ENCODE measurements at places on chromosomes 2 and 18.
A peak's percentile ranks its signal among the peaks of the same experiment; 100 is the strongest.

DNA sequence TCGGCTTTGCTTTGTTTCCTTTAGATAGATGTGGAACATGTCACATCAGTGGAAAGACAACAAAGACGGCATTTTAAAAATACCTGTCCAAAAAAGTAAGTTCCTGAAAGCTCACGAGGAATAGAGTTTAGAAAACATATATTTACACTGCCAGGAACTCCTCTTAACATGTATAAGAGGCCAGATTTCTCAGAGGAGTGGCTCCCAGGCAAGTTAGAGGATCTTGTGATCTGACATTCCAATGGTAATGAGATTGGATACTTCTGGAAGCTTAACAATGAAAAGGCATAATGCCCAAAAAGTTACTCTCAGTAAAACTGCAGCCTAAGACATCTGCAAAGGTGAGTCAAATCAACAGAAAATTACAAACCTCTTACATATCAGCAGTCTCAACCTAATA is 77.1 kb downstream of the CYRIA start:
- no peak overlapping the region for H3K27ac ChIP-seq
- H3K36me3 ChIP-seq, result no peaks in the 10 kb centered on the region
- H3K4me3 ChIP-seq, result no peak overlapping the region
- H3K4me1 ChIP-seq, result no peaks in the 10 kb centered on the region
- H3K27me3 ChIP-seq, result no peaks in the 10 kb centered on the region
- no peak for DNase-seq

GRCh38 chr2:148642891-148643416 is 1.6 kb upstream of the EPC2 start:
- H3K4me1 ChIP-seq, result peaks cover 27% of the 10 kb centered on the region
- no peak overlapping the region for H3K27ac ChIP-seq
- peaks cover 34% of the 10 kb centered on the region for H3K27me3 ChIP-seq
- H3K4me3 ChIP-seq, result no peak overlapping the region

DNA sequence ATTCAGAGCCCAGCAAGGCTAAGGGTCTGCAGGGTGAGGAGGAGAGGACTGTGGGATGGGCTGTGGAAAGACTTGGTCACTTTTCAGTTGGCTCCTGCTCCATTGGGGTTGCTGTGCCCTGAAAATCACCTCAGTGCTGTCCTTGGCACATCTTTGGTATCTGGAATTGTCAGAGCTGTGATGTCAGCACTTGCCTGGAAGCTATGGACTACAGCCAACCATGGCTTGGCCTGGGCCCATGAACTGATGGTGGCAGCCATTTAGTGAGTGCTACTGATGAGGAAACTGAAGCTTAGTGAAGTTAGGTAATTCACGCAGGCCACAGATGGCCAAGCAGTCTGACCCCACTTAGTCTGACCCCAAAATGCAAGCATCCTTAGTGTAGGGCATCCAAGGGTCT is 121.8 kb upstream of the SERPINE2 start:
- no peaks in the 10 kb centered on the region for H3K4me1 ChIP-seq
- no peak overlapping the region for H3K27ac ChIP-seq
- no peak for DNase-seq
- no peak overlapping the region for H3K4me3 ChIP-seq
- no peaks in the 10 kb centered on the region for H3K27me3 ChIP-seq

DNA sequence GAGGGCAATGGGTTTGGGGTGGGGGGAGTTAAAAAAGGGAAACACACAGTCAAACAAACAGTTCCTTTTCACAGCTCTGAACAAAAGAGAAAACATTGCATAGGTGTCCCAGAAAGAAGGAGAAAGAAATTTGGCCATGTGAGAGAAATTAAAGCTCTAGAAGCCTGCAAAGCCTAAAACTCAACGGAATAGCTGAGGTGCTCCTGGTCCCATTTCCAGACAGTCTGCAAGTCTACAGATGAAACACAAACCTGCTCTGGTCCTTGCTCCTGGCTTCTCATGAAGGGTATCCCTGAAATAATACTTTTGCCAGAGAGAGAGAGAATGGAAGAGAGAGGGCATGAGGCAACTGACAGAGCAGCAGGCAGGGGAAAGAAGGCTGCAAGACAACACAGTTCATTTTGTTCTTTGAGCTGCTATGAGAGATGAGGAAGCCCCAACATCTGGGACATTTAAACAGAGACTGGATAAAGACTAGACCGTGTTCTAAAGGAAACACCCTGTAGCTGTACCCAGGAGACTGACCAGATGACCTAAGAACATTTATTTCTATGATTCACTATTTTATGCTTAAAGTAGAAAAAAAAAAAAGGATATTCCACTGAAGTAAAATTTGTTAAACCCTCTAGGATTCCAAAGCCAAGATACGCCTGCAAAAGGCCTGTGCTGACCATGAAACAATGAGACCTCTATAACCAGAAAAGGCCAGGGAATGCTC is 57.3 kb upstream of the CYP26B1 start:
- no peaks in the 10 kb centered on the region for H3K4me1 ChIP-seq
- no peaks in the 10 kb centered on the region for H3K27me3 ChIP-seq
- no peak overlapping the region for H3K27ac ChIP-seq
- H3K4me3 ChIP-seq, result no peak overlapping the region
- no peak for DNase-seq
- no peaks in the 10 kb centered on the region for H3K36me3 ChIP-seq

DNA sequence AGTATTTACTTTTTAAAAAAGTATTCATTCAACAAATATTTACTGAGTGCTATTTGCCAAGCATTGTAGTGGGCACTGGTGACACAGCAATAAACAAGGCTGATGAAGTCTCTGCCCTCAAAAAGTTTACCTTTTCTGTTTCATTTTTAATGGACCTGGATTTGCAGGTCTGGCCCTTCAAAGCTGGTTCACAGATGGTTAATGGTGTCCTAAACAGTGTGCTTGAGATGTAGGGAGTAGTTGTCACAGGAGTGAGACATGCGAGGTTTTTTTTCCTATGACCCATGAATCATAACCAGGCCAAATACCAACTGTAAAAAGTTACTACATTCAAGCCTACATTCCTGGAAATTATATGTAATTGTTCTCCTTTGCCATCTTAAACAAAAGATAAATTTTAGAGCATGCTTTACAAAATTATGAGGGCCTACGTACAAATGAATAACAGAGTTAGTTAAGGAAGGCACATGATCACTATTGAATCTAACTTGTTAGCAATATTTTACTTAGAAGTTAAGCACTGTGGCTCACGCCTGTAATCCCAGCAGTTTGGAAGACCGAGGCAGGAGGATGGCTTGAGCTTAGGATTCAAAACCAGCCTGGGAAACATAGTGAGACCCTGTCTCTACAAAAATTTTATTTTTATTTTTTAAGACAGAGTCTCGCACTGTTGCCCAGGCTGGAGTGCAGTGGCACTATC is 223.9 kb downstream of the MBD5 start:
- no peak overlapping the region for H3K4me3 ChIP-seq
- H3K27me3 ChIP-seq, result no peaks in the 10 kb centered on the region
- H3K27ac ChIP-seq, result no peak overlapping the region
- H3K36me3 ChIP-seq, result no peaks in the 10 kb centered on the region
- no peak for DNase-seq
- H3K4me1 ChIP-seq, result no peaks in the 10 kb centered on the region

DNA sequence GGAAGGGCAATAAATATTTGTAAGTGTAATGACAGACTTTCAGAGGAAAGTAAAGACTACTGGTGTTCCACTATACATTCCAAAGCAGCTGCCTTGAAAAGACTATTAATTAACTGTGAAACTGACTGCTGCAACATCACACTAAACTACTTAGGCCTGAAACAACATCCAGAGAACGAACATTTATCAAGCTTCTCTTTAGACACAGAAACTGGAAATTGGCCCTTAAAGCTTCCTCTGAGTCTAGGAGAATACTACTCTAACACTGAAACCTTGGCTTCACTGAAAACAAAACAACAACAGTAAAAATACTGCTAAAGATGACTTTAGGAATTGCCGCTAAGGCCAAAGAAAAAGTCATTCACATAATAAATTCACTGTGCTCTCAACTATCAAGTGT is 74.6 kb downstream of the ESCO1 start:
- no peak for DNase-seq
- H3K27ac ChIP-seq, result no peak overlapping the region
- H3K4me3 ChIP-seq, result no peak overlapping the region
- H3K27me3 ChIP-seq, result no peaks in the 10 kb centered on the region

GRCh38 chr2:140680862-140681261 is 1450.0 kb downstream of the LRP1B start:
- no peaks in the 10 kb centered on the region for H3K27me3 ChIP-seq
- no peak for DNase-seq
- H3K4me3 ChIP-seq, result no peak overlapping the region
- no peak overlapping the region for H3K27ac ChIP-seq
- no peaks in the 10 kb centered on the region for H3K4me1 ChIP-seq
- H3K36me3 ChIP-seq, result no peaks in the 10 kb centered on the region

GRCh38 chr2:32484937-32485336 is 128.1 kb downstream of the BIRC6 start:
- H3K27ac ChIP-seq, result no peak overlapping the region
- H3K27me3 ChIP-seq, result no peaks in the 10 kb centered on the region
- no peak for DNase-seq
- no peaks in the 10 kb centered on the region for H3K4me1 ChIP-seq
- H3K36me3 ChIP-seq, result peaks cover 83% of the 10 kb centered on the region

GRCh38 chr18:31680433-31680811 is 4.0 kb downstream of the B4GALT6 start:
- no peaks in the 10 kb centered on the region for H3K27me3 ChIP-seq
- no peak for DNase-seq
- no peak overlapping the region for H3K4me3 ChIP-seq

GRCh38 chr2:239716536-239717318 is 308.4 kb downstream of the NDUFA10 start:
- H3K27ac ChIP-seq, result peak overlapping the region; percentile 39
- H3K4me1 ChIP-seq, result peaks cover 13% of the 10 kb centered on the region
- H3K36me3 ChIP-seq, result no peaks in the 10 kb centered on the region
- H3K4me3 ChIP-seq, result no peak overlapping the region
- no peaks in the 10 kb centered on the region for H3K27me3 ChIP-seq
- DNase-seq, result peak; percentile 32

DNA sequence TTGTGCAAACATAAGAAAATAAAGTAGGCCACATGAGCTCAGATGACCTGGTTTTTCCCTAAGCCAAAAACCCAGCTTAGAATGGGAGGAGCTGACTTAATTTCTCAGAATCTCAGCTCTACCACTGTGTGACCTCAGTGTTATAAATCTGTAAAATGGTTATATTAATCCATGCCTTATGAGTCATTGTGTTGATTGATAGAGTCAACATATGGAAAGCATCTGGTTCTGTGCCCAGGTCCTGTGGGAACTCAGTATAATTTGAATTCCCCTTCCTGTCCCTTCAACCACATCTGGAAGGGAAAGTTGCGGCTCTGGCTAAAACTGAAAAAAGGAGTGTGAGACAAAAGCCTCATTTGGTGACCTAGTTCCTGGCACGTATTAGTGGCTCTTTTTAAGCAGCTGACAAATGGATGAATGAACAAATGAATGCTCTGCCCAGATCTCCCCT is 25.7 kb downstream of the TMEM177 start:
- peaks cover 5% of the 10 kb centered on the region for H3K4me1 ChIP-seq
- H3K27ac ChIP-seq, result no peak overlapping the region
- H3K36me3 ChIP-seq, result no peaks in the 10 kb centered on the region
- H3K4me3 ChIP-seq, result no peak overlapping the region
- DNase-seq, result no peak
- no peaks in the 10 kb centered on the region for H3K27me3 ChIP-seq

- DNase-seq, result no peak
- no peaks in the 10 kb centered on the region for H3K4me1 ChIP-seq
- H3K4me3 ChIP-seq, result no peak overlapping the region
Measured at GRCh38 chr18:50340078-50340477, 34.8 kb upstream of the SKA1 start.

DNA sequence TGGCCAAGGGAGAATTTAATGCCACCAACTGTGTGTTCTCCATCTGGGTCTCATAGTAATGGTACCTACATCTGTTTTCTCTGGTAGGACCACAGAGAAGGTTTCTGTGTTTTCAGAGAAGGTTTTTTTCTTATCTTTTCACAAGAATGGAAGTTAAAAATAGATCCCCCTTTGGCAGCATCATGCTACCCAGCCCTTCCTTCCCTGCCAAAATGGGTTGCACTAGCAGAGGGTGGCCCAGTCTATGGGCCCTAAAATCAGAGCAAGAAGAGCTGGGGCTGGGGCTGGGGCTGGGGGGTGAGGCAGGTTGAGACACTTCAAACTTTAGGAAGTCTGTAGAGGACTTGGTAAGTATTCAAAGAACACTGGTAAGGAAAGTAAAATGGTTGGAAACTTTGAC is 44.8 kb upstream of the ZDBF2 start:
- H3K27me3 ChIP-seq, result no peaks in the 10 kb centered on the region
- H3K36me3 ChIP-seq, result no peaks in the 10 kb centered on the region
- DNase-seq, result no peak
- H3K27ac ChIP-seq, result no peak overlapping the region

DNA sequence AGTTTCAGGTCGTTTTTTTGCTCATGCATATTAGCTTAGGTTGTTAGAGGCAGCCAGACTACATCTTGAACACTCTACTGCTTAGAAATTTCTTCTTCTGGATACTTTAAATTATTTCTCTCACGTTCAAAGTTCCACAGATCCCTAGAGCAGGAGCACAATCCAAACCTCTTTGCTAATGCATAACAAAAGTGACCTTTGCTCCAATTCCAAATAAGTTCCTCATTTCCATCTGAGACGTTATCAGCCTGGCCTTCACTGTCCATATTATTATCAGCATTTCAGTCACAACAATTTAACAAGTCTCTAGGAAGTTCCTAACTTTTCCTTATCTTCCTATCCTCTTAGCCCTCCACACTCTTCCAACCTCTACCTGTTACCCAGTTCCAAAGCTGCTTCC is 50.4 kb upstream of the ERMN start:
- DNase-seq, result no peak
- no peak overlapping the region for H3K27ac ChIP-seq
- no peaks in the 10 kb centered on the region for H3K4me1 ChIP-seq

- no peaks in the 10 kb centered on the region for H3K36me3 ChIP-seq
- no peaks in the 10 kb centered on the region for H3K4me1 ChIP-seq
- H3K27ac ChIP-seq, result no peak overlapping the region
- no peak overlapping the region for H3K4me3 ChIP-seq
- no peaks in the 10 kb centered on the region for H3K27me3 ChIP-seq
Measured at GRCh38 chr2:17615728-17616351, 75.3 kb downstream of the VSNL1 start.

DNA sequence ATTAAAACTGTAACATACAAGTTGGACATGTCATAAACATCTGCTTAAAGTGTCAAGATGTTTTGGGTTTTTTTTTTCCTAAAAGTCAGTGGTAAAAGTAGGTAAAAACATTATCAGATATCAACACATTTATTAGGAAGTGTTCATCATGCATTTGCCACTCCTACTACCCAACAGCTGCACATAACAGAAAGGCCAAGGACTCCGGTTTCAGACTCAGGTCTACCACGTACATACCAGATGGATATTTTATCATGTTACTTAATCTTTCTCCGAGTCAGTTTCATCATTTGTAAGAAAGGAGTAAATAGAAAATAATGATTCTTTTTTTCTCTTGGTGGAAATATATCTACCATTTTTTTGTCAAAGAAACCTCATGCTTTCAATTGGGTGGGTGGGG is 192.3 kb downstream of the UBE2E3 start:
- DNase-seq, result no peak
- no peaks in the 10 kb centered on the region for H3K27me3 ChIP-seq
- H3K36me3 ChIP-seq, result 0 out of 2 replicates have a peak, but pooled peaks cover 4% of the 10 kb centered on the region
- no peak overlapping the region for H3K4me3 ChIP-seq
- H3K4me1 ChIP-seq, result peaks cover 5% of the 10 kb centered on the region
- H3K27ac ChIP-seq, result no peak overlapping the region

All from DND-41 (cell line).